Stimulated activated CD4-positive, alpha-beta T cell treated with anti-CD3 and anti-CD28 coated beads, Interleukin-15, amount 100 ng/mL, for 1 hour (primary cell): ENCODE measurements at places on chromosomes 3 and 15.

GRCh38 chr15:99976811-99977271 is 243.6 kb upstream of the LYSMD4 start:
- DNase-seq, result no peak

DNA sequence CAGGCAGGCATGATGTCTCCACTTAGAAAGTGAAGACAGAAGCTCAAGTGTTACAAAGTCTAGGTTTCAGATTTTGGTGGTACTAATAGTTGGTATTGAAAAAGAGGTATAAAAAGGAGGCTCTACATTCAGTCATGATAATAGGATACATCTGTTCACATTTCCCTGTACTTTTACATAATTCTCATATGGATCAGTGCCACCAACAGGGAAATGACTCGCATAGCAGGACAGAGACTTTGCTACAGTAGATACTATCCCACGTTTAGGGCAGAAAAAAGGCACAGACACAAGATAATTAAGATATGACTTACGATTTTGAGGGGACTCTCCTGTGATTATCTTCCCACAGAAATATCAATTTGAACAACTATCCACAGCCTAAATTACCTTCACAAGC is 1062.9 kb upstream of the EPHA6 start:
- DNase-seq, result no peak

- no peak for DNase-seq
Measured at GRCh38 chr3:149016669-149017541, 25.6 kb downstream of the GYG1 start.

- DNase-seq, result no peak
Measured at GRCh38 chr15:66847565-66847991, 145.5 kb downstream of the SMAD6 start.

GRCh38 chr3:111428301-111428700 is 113.7 kb upstream of the CD96 start:
- no peak for DNase-seq

DNA sequence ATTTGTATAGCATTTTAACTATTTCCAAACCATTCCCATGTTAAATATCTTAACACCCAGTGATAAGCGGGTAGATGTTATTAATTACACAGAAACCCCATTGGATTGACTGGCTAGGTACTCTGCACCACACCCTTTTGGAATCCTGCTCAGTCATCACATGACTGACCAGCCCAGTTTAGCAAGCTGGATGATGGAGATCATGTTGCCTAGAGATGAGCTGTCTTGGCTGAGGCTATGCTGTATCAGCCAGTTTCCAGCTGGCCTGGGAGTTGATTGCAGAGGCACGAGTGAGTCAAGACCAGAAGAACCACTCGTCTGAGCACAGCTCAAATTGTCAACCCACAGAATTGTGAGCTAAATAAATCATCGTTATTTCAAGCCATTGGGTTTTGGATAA is 124.6 kb downstream of the ZNF621 start:
- no peak for DNase-seq

- no peak for DNase-seq
Measured at GRCh38 chr15:32825219-32825618, 107.4 kb downstream of the GREM1 start.

GRCh38 chr15:101445562-101446517 is 43.7 kb downstream of the PCSK6 start:
- DNase-seq, result no peak

DNA sequence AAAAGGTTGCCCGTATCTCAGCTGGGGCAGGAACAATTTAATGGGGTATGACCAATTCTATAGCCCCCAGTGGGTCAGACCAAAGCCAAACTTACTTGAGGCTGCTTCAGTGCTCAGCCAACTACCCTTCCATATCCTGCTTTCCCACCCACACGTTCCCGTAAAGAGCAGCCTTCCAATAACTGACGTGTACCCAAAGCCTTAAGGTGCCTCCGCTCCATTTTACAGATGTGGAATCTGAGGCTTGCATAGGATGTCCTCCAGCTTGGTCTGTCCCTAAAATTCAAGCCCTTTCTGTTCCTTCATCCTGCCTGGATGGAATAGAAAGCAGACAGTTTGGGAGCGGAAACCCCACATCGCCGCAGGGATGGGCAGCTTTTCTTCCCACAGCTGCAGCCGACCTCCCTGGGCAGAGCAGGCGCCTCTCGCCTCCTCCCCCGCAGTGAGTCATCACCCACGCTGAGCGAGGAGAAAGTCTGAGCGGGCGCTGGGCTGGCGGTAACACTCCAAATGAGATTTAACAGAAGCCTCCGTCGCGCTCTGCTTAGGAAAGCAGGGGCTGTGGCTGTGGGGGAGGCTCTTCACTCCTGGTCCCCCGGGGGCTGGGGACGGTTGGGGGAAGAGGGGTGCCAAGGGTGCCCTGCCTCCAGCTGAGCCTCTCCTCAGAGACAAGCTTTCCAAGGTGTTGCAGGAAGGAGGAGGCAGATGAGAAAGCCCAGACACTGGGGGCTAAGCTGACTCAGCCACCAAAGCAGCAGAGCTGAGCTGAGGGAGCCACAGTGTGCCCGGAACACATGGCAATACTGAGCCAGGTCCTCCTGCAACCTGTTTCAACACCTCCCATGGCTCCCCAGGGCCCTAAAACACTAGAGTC is 57.8 kb upstream of the HRH1 start:
- no peak for DNase-seq

DNA sequence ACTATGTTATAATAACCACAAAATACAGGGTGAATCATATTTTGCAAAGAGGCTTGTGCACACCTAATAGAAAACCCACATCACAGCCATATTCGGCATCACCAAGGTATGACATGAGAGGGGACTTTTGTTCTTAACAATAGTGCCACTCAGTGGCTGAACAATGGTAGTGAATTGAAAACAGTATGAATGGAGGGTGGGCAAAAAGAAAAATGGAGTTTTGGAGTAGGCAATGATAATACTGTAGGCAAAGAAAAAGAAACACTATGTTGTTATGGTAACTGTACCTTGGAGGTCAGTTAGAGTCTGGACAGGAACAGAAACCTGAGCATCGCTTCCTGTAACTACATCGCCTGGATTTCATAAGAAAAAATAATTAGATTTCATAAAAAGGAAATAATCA is 348.6 kb downstream of the PLCL2 start:
- DNase-seq, result no peak

DNA sequence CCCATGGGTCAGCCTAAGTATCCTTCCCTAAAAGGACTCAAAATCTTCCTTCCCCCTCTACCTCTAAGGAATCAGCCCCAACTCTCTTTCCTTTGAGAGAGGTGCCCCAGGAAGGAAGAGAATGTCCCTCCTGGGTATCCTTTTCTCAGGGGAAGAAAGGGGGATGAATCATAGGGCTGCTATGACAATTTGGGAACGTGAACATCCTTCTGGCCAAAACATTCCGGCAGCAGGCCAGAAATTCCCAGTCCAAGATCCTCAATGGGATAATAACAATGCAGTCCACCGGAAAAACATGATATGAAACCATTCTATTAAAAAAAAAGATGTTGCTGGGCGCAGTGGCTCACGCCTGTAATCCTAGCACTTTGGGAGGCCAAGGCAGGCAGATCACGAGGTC is 50.8 kb upstream of the CACNA2D3 start:
- DNase-seq, result no peak

DNA sequence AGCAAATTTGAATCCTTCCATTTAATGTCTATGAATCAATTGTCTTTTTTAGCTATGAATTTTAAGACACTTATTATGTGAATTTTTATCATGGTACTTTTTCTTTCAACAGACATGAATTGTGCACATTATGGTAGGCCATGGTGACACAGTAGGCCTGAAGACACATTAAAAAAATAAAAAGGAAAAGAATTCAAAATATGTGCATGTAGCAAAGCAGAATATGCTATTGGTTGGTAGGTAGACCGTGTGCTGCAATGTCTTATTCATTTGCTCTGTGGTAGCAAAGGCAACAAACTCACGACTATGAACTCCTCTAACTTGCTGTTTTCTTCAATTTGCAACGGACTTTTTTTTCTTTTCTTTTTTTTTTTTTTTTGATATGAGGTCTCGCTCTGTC is 50.0 kb upstream of the EPHA3 start:
- DNase-seq, result no peak

- no peak for DNase-seq
Measured at GRCh38 chr15:81304226-81304625, 19.7 kb downstream of the STARD5 start.

DNA sequence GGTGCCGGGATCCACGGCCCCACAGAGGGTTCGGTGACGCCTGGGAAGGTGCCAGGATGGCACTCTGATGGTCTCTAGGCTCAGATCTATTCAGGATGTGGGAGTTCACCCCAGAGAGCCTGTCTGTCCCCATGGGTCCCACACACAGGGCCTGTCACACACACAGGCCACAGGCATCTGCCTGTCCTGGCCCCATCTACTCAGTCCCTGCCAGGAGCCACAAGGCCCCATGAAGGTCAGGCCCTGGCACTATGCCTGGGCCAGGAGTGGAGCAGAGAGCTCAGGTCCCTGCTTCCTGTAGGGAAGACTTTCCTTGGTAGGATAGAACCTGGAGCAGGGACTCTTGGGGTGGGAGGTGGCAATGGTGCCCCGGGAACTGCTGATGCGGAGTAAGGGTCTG is 49.0 kb upstream of the FURIN start:
- DNase-seq, result no peak

DNA sequence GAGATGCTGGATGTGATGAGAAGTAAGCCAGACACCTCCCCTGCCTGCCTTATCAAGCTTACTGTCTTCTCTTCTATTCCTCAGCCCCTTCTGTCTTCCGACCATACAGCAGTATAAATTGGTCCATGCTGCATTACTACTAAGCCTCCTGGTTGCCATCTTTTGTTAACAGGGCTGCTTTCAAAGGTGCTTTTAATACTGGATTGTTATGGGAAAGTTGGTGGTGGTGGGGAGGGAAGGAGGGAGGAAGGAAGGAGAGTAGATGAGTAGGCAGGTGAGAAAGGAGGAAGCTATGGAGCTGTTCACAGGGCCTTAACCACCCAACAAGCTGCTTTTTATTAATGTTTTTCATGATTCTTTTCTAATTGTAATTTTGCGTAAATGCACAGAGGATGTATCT is 114.9 kb downstream of the SLC25A26 start:
- no peak for DNase-seq

DNA sequence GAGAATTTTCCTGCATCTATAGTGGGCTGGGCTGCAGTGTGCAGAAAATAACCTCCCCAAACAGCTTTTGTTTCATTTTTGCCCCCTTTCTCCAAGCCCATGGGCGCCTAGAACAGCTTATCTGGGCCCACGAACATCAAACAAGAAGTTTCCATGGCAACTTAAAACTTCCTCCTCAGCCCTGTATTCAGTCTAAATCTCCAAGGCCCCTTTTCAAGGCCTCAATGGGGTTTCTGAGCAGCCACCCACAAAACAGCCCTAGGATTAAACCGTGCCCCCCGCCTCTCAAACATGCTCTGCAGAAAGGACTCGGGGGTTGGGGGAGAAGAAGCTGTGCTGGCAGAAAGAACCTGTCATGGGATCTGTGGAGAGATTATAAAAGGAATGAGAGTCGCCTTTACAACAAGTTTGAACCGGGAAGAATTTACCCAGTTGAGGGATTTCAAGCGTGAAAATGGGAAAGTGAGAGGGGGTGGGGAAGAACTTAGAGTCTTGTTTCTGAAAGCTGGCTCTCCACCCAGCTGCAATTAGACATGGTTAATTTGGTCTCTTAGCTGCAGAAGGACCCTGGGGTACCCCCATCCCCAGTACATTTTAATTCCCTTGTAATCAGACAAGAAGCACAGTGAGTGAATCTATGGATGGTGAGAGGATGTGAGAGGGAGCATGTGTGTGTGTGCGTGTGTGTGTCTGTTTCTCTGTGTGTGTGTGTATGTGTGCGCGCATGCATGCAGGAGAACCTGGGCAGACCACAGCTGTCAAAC is 4.3 kb upstream of the FAM107A start:
- no peak for DNase-seq

DNA sequence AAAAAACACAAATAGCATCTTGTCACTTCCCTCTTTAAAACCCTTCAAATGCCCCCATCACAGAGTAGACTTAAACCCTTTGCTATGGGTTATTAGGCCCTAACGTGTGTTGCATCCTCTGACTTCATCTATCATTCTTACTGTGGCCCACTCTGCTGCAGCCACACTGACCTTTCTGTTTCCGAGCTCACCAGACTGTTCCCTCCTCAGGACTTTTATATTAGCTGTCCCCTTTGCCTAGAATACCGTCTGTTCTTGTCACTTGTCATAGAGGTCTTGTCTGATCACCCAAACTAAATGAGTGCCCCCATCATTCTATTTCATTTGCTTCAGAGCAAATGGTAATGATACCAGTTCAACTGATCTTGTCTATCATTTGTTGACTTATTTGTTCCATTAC is 877 bp upstream of the FEM1B start:
- DNase-seq, result no peak

GRCh38 chr3:28934126-28934813 is 346.6 kb upstream of the RBMS3 start:
- no peak for DNase-seq

DNA sequence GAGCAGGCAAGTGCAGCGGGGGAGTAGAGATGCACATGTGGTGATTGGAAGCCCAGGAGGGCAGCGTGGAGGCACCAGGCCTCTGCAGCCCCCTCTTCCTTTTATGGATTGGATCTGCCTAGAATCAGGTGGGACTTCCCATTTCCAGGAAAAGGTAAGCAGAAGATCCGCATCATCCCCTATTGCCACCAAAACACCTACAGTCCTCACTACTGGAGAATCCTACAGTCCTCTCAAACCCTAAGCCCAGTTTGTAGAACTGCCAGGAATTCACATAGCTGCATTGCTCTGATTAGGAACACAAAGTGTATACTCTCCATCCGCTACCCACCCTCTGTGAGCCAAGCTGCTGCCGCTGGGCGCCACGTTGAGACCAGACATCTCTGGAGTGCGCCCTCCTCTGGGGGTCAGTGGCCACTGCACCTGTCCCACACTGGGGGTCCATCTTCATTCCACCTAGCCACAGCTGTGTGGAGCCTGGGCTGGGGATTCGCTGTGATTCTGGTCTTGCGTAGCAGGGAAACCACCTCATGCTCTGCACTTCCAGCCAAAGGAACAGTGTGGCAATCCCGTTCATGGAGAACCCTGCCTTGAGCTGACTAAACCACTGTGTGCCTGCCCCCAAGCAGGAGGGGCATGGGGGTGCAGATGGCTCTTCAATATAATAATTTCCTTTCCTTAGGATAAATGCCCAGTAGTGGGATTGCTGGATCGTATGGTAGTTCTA is 88.9 kb upstream of the PTX3 start:
- DNase-seq, result no peak

DNA sequence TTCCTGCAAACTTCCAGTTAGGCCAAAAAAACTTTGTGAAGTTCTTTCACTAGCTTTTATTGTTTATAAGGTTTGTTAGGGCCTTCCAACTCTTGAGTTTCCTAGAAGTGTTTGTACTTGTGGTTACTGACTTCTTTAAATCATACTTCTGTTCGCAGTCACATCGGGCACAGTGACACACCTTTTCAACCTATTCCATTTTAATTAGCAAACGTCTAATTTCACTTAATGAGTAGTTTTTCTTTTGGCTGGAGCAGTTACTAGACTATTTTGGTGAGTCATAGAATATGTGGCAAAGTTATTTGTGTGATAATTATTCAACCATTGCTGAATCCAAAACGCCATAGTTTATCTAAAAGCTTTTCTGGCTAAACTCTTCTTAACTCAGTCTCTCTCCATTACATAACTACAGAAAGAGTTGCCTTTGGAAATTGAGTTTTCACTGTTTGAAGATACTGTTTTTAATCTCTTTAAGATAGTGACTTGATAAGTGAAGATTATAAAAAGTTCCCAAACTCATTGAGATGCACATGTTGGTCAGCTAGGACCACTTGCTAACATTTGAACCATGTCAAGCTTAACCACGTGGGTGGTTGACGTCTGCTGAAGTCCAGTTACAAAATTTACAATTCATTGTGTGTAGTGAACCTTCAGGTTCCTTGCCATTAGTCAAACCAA is 21.5 kb downstream of the CNOT10 start:
- DNase-seq, result no peak
